ENCODE measurements at places on chromosomes 12 and 14.

GRCh38 chr12:117105902-117106301, 6.7 kb upstream of the TESC start:
- DNase-seq, result no peak

DNA sequence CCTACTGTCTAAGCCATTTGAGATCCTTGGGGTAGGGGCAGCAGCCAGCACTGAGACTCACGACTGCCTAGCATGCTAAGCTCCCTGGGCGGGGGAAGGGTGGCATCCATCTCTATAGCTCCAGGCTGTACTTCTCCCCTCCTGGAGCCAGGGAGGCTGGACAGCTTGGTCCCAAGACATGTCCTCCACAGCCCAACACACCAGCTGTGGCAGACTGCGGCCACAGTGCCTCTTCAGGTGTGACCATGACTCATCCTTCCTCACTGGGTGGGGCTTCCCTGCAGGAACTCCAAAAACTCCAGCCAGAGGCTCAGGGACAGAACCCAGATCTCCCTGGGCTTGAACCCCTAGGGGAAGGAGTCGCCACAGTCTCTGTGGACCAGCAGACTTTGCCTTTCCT, 193.9 kb downstream of the GPHN start:
- DNase-seq, result no peak

DNA sequence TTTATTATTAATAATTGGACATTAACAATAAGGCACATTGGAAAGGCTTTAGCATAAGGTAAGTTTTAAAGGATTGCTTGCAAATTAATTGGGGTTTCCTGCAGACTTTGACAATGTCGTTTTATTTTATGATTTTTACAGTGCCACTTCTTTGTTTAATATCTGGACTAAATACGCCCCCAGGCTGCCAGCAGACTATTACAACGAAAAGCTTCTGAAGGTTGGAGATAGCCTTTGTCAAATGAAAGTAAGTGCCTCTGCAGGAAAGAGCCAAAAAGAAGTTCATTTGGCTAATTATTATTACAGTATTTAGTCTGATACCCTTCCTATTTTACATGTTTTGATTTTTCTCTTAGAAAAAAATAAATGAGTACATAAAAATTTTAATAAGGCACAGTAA, 11.3 kb downstream of the CFAP54 start:
- peak; percentile 27 for DNase-seq

- peak; percentile 62 for DNase-seq
These were observed 42.2 kb upstream of the MANSC4 start for GRCh38 chr12:27822076-27822712.

DNA sequence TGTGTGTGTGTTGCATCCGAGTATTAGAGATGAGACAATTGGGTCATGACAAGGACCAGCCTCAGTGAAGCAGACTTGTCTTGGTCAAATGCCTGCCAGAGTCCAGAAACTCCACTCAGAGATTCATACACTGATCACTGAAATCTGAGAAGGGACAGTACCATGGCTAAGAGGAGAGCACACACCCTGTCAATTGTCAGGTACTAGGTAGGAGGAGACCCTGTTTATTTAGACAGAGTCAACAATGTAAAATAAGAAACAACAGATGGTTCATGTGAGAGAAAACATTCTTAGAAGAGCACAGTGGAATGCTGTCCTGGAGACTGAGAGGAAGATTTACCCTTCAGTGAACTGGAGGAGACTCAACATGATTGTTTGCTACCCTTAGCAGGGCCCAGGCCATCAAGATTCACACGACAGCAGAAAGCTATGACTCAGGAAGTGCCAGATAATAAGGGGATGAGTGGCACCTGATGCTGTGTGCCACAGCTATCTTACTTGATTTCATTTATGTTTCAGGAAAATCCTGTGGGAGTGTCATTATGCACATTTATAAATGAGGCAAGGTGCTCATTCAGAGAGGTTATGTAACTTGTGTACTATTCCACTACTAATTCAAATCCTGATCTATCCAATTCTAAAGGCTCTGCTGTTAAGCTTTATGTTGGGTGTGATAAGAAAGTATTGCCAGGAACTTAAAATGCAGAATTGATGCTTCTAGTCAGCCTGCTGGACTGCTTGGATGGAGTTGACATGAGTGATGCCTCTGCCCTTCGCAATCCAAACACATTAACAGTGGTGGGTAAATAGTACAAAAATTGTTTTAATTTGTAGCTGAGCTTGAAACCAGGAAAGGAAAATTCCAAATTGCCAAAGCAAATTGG, 136.6 kb upstream of the NEDD1 start:
- DNase-seq, result no peak

GRCh38 chr12:46590991-46591703, 218.6 kb upstream of the SLC38A2 start:
- no peak for DNase-seq
